ENCODE measurements at places on chromosomes 12 and 14. TPM values are rescaled to one million over a fixed set of nuclear protein-coding genes. Genes with fewer than 3 reads are reported as not detected.

Gene CLEC1B
- total RNA-seq = not detected

Gene SH2B3
- total RNA-seq = 39.8 TPM

Gene SLC2A14
- total RNA-seq = not detected

Gene TC2N
- total RNA-seq = 264 TPM

Measured in T-helper 1 cell treated with Interleukin-12 subunit alpha and Interleukin-12 subunit beta and Interleukin-4 antibody, amounts not matched to agents 30 ng/mL and 1 ng/mL, for 36 hours (primary cell).